ENCODE measurements at places on chromosomes 12 and 14. TPM values are rescaled to one million over a fixed set of nuclear protein-coding genes. Genes with fewer than 3 reads are reported as not detected.

- peak overlapping the region; percentile 88 for H3K27ac ChIP-seq
- H3K27me3 ChIP-seq, result no peaks in the 10 kb centered on the region
- H3K4me3 ChIP-seq, result peak overlapping the region; percentile 57
- DNase-seq, result no peak
- H3K4me1 ChIP-seq, result peaks cover 50% of the 10 kb centered on the region
These were observed 629 bp downstream of the FBRSL1 start for GRCh38 chr12:132490422-132491137.

DNA sequence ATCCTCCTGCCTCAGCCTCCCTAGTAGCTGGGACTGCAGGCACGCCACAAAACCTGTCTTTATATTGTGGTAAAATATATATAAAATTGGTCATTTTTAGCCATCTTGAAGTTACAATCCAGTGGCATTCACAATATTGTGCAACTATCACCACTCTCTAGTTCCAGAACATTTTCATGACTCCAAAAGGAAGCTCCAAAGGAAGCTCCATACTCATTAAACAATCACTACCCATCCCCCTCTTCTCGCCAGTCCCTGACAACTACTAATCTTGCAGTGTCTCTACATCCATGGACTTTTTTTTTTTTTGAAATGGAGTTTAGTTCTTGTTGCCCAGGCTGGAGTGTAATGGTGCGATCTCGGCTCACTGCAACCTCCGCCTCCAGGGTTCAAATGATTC is 3.1 kb downstream of the GCH1 start:
- no peak for DNase-seq
- no peak overlapping the region for H3K4me3 ChIP-seq
- no peak overlapping the region for H3K27ac ChIP-seq

DNA sequence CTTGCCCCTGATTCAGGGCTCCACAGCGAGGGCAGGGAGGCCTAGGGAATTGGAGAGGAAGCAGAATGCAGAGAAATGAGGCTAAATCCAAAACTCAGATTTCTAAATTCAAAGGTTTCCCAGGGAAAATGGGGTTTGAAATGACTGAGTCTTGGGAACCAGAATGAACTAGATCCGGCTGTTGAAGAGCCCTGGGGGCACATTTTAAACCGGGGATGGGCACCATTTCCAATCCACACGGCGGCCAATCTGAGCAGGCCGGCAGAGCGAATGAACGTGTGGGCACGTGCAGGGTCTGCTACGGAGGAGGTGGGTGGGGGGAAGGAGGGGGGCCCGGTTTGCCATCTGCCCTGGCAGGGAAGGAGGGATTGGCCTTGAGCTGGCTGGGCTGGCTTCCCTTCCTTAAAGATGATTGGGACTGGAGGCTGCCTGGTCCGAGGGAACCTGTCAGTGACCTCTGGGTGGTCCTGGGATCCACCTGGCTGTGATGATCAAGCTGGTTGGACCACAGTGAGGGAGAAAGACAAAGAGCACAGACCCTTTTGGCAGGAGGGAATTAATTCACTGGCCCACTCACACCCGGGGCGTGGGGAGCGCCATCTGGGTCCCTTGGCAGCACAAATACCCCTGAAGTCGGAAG is 161.0 kb downstream of the RBM19 start:
- no peak overlapping the region for H3K4me3 ChIP-seq
- H3K36me3 ChIP-seq, result no peaks in the 10 kb centered on the region
- DNase-seq, result no peak
- H3K27me3 ChIP-seq, result no peaks in the 10 kb centered on the region

DNA sequence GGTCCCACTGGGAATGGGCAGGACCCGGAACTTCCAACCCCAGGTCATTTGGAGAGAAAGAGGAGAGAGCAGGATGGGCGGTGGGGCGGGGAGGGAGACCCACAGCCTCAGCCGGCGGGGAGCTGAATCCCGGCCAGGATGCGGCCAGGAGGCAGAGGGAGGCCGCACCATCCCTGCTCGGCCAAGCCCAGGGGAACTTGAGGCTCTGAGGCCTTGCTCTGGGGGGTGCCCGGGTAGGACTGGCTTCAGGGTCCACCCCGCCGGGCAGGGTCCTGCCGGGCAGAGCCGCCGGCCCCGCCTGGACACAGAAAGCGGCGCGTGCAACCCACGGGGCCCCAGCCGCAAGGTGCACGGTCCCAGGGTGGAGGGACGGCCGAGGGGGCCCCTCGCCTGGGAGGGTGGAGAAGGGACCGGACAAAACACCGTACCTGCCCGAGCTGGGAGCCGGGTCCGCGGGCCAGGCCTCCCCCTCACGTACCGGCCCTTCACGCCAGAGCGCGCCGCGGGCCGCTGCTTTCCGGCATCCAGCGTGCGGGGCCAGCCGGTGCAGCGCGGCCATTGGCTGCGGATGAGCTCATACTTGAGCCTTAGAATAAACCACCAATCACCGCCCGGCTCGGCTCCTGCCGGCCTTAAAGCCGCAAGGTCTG is at the start of gene RPS6KL1:
RPS6KL1 (minus strand) TSS at position 509 of the 650 bp plus-strand sequence. CDS start 1,719 bp downstream, outside the sequence.
- H3K4me3 ChIP-seq, result peak within 1 kb of the TSS; percentile 80
- peak; percentile 90 for DNase-seq
- H3K4me1 ChIP-seq, result peaks cover 4% of the 10 kb centered on the region
- H3K27ac ChIP-seq, result peak within 1 kb of the TSS; percentile 55

GRCh38 chr14:53855127-53855526 is 101.5 kb downstream of the BMP4 start:
- H3K4me3 ChIP-seq, result no peak overlapping the region
- no peaks in the 10 kb centered on the region for H3K27me3 ChIP-seq
- no peak overlapping the region for H3K27ac ChIP-seq

GRCh38 chr12:122834104-122834920 is 945 bp upstream of the HIP1R start:
- peaks cover 35% of the 10 kb centered on the region for H3K4me1 ChIP-seq
- DNase-seq, result peak; percentile 55
- H3K36me3 ChIP-seq, result no peaks in the 10 kb centered on the region

- DNase-seq, result no peak
- no peak within 1 kb of the TSS for H3K4me3 ChIP-seq
- no peaks in the 10 kb centered on the region for H3K4me1 ChIP-seq
- no peaks in the 10 kb centered on the region for H3K36me3 ChIP-seq
- no peak within 1 kb of the TSS for H3K27ac ChIP-seq
- H3K27me3 ChIP-seq, result no peaks in the 10 kb centered on the region
These were observed at the start of gene CLEC1A for GRCh38 chr12:10098791-10099190. Gene CLEC1A, minus strand, starts transcription at chr12:10098985. Its CDS starts 63 bp downstream, at chr12:10098922.

DNA sequence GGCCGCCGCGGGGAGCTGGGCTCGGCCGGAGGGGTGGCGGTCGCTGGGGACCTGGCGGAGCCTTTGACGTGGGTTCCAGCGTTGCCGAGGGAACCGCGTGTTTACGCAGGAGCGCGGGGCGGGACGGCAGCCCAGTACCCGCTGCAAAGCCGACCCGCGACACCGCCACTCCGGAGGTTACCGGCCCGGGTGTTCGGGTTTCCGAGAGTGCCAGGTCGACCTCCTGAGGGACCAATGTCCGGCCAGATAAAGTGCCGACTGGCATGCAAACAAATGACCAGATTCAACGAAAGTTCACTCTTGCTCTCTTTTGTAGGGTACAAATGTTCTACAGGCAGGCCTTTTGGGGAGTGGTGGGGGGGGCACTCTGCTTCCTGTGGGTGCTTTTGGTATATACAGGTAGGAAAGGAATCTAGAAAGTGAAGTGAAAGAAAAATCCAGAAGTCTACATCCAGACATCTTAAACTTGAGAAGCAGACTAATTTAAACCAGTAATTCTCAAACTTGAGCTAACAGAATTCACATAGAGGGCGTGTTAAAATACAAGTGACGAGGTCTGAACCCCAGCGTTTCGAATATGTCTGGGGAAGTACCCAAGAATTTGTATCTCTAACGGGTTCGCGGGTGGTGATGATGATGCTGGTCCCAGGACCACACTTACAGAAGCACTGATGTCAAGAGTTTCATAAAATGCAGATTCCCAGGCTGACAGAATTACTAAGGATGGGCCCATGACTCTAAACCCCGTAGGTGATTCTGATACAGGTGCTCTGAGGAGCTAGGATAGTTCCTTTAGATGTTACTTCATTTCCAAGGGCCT is at the start of gene GPR135:
GPR135 (minus strand) TSS at position 65 of the 820 bp plus-strand sequence. CDS start 154 bp downstream, outside the sequence.
- DNase-seq, result peak; percentile 61
- H3K4me3 ChIP-seq, result peak within 1 kb of the TSS; percentile 55
- no peaks in the 10 kb centered on the region for H3K36me3 ChIP-seq
- no peaks in the 10 kb centered on the region for H3K27me3 ChIP-seq
- peaks cover 11% of the 10 kb centered on the region for H3K4me1 ChIP-seq

- no peak overlapping the region for H3K4me3 ChIP-seq
- H3K4me1 ChIP-seq, result peaks cover 91% of the 10 kb centered on the region
- no peaks in the 10 kb centered on the region for H3K36me3 ChIP-seq
- peak overlapping the region; percentile 88 for H3K27ac ChIP-seq
These were observed 6.3 kb downstream of the LRRC74A start for GRCh38 chr14:76832503-76832988.

DNA sequence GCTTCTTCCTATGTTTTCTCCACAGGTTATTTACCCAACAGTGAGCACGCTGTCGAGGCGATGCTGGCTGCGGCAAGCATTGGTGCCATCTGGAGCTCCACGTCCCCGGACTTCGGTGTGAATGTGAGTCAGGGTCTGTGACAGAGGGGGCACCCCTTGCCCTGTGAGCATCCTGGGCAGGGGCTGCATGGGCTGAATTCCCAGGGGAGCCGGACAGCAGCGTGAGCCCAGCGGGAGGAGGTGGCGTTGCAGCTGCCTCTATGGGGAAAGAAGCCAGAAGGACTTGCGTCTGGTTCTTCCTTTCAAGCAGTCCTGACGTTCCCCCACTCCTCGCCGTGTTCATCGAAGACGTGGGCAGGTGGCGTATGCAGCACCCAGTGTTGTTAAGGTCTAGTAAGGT is 26.2 kb downstream of the AACS start:
- no peak overlapping the region for H3K27ac ChIP-seq
- no peak for DNase-seq
- no peak overlapping the region for H3K4me3 ChIP-seq
- peaks cover 10% of the 10 kb centered on the region for H3K4me1 ChIP-seq
- H3K36me3 ChIP-seq, result no peaks in the 10 kb centered on the region
- H3K27me3 ChIP-seq, result no peaks in the 10 kb centered on the region

- no peaks in the 10 kb centered on the region for H3K36me3 ChIP-seq
- DNase-seq, result no peak
- no peaks in the 10 kb centered on the region for H3K27me3 ChIP-seq
These were observed 29.7 kb downstream of the TMCC3 start for GRCh38 chr12:94620621-94621020.

- peaks cover 5% of the 10 kb centered on the region for H3K36me3 ChIP-seq
- no peak overlapping the region for H3K4me3 ChIP-seq
- no peaks in the 10 kb centered on the region for H3K4me1 ChIP-seq
- no peaks in the 10 kb centered on the region for H3K27me3 ChIP-seq
- no peak for DNase-seq
These were observed 166.7 kb downstream of the ITPR2 start for GRCh38 chr12:26666286-26666685.

GRCh38 chr12:1044199-1044598 is 53.2 kb downstream of the ERC1 start:
- H3K36me3 ChIP-seq, result no peaks in the 10 kb centered on the region
- DNase-seq, result no peak
- H3K27me3 ChIP-seq, result no peaks in the 10 kb centered on the region
- H3K27ac ChIP-seq, result no peak overlapping the region

- peaks cover 13% of the 10 kb centered on the region for H3K4me1 ChIP-seq
- H3K4me3 ChIP-seq, result no peak within 1 kb of the TSS
- H3K27me3 ChIP-seq, result peaks cover 13% of the 10 kb centered on the region
- DNase-seq, result no peak
These were observed at the start of gene CACNA1C for GRCh38 chr12:2052826-2053678. Gene CACNA1C, plus strand, starts transcription at chr12:2052987. Its CDS starts 576 bp downstream, at chr12:2053563.

- DNase-seq, result peak; percentile 69
- no peak overlapping the region for H3K4me3 ChIP-seq
- H3K4me1 ChIP-seq, result no peaks in the 10 kb centered on the region
- H3K27me3 ChIP-seq, result no peaks in the 10 kb centered on the region
- H3K27ac ChIP-seq, result no peak overlapping the region
- no peaks in the 10 kb centered on the region for H3K36me3 ChIP-seq
These were observed 74.6 kb downstream of the GLRX5 start for GRCh38 chr14:95609398-95609990.

- H3K36me3 ChIP-seq, result no peaks in the 10 kb centered on the region
- no peaks in the 10 kb centered on the region for H3K27me3 ChIP-seq
- H3K27ac ChIP-seq, result no peak overlapping the region
- H3K4me1 ChIP-seq, result no peaks in the 10 kb centered on the region
These were observed 184.9 kb downstream of the ALG10B start for GRCh38 chr12:38501481-38501880.

DNA sequence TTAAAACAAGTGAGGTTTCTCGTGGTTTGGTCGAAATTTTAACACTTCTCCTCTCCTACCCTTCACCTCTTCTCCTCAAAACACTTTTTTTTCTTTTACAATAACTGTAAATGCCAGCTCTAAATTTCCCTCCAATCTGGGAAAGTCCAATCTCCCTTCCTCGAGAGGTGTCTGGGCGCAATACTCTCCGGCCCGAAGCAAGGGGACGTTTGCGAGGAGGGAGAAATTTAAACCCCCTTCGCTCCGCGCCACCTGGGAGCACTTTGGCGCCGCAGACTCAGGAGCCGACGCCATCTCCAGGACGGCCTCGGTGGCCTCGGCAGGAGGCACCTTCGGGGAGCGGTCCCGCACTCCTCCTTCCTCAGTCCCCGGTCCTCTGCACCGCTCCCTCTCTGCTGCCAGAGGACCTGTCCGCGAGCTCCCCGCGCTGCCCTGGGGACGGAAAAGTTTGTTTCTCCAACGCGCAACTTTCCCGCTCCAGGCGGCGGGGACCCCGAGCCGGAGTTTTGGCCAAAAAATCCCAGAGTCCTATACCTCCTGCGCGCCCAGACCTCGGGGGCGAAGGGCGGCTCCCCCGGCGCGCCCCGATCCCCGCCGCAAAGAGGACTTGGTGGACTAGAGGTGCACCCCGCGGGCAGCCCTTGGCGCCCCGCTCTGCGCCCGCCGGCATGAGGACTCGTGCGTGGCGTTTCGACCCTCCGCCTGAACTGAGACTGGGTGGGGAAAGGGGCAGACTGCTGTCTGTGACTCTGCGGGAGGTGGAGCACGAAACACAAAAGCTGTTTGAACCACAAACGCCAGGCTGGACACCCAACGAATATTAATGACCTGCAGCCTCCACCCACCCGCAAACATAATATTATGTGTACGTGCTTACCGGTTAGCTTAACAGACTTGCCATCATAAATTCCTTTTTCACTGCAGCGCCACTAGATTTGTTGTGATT is 95.2 kb upstream of the HMGA2 start:
- H3K27ac ChIP-seq, result no peak overlapping the region
- no peak for DNase-seq
- no peaks in the 10 kb centered on the region for H3K36me3 ChIP-seq
- no peak overlapping the region for H3K4me3 ChIP-seq
- peaks cover 9% of the 10 kb centered on the region for H3K4me1 ChIP-seq

The WASHC3 gene
- total RNA-seq, result 32.7 TPM

The CLEC2A gene
- total RNA-seq, result not detected

The GZMB gene
- total RNA-seq, result not detected

The ZDHHC22 gene
- total RNA-seq, result not detected

The KIF26A gene
- 14.8 TPM for total RNA-seq

The ANKRD33 gene
- total RNA-seq, result not detected

The NTS gene
- total RNA-seq, result not detected

The ESPL1 gene
- total RNA-seq, result not detected

All from body of pancreas (tissue), 4 donors.